HCT116 (cell line): ENCODE measurements at places on chromosomes 11 and 22. TPM values are rescaled to one million over a fixed set of nuclear protein-coding genes. Genes with fewer than 3 reads are reported as not detected.

OR8B3 gene
- total RNA-seq: not detected

GRCh38 chr22:25223269-25223850 is 3.9 kb downstream of the CRYBB2 start:
- no peak overlapping the region for H3K27ac ChIP-seq
- DNase-seq: no peak
- no peak overlapping the region for H3K4me3 ChIP-seq
- peaks cover 26% of the 10 kb centered on the region for H3K27me3 ChIP-seq
- no peaks in the 10 kb centered on the region for H3K36me3 ChIP-seq

GRCh38 chr11:57148621-57149020 is 33.1 kb upstream of the LRRC55 start:
- no peaks in the 10 kb centered on the region for H3K36me3 ChIP-seq
- H3K4me3 ChIP-seq: no peak overlapping the region
- no peak for DNase-seq
- H3K27me3 ChIP-seq: peaks cover 40% of the 10 kb centered on the region

CHADL gene
- 0.47 TPM for total RNA-seq

GRCh38 chr11:120830085-120830620 is 193.7 kb upstream of the TBCEL start:
- no peak overlapping the region for H3K4me3 ChIP-seq
- peaks cover 8% of the 10 kb centered on the region; the same call in 1 of the 2 replicates for H3K27me3 ChIP-seq
- DNase-seq: no peak
- H3K4me1 ChIP-seq: no peaks in the 10 kb centered on the region
- H3K27ac ChIP-seq: no peak overlapping the region

PVALB gene
- not detected for total RNA-seq

ALX4 gene
- total RNA-seq: not detected

TOM1 gene
- 18.0 TPM for total RNA-seq

APOBEC3B gene
- total RNA-seq: 10.3 TPM

OR2AG1 gene
- total RNA-seq: not detected

CCDC73 gene
- total RNA-seq: not detected

GRCh38 chr11:60085909-60086308 is 2.6 kb upstream of the MS4A2 start:
- DNase-seq: no peak
- H3K4me1 ChIP-seq: no peaks in the 10 kb centered on the region
- H3K4me3 ChIP-seq: no peak overlapping the region
- H3K36me3 ChIP-seq: no peaks in the 10 kb centered on the region

GAS2 gene
- not detected for total RNA-seq

CSF2RB gene
- total RNA-seq: 0.10 TPM

DNA sequence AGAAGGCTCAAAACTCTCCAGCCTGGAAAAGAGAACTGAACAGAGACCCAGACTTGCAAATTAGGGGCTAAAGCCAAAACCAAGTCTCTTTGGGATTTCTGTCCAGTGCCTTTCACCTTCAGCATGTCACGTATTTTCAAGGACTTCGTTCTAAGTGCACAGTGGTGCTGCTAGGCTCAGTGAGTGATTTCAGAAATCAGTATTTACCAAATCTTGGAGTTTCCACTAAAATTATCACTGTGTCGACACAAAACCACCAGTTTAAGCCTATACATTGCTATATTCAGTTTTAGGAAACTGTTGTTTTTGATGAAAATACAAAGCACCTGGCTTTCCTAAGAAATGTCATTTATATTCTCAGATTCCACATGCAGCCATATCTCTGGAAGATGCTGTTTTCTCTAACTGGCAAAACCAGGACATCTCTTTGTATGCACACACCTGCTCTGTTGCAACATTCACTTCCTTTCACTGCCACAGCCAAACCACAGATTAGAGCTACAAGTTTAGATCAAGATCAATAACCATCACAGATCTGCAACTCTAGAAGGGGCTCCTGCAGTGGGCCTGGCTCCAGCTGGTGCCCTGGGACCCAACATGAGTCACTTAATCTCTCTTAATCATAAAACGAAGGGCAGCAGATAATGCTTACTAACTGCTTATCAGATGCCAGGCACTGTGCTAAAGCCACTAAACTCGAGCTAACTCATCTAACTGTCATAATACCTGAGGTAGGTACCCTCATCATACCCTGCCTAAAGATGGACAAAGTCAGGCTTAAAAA is 22.3 kb downstream of the SMCO4 start:
- no peak for DNase-seq
- no peaks in the 10 kb centered on the region for H3K36me3 ChIP-seq
- H3K27ac ChIP-seq: no peak overlapping the region
- H3K4me1 ChIP-seq: no peaks in the 10 kb centered on the region
- H3K4me3 ChIP-seq: no peak overlapping the region
- no peaks in the 10 kb centered on the region for H3K27me3 ChIP-seq

GRCh38 chr11:45924036-45924915 is 1.8 kb downstream of the LARGE2 start:
- no peak for DNase-seq
- no peaks in the 10 kb centered on the region for H3K27me3 ChIP-seq
- H3K36me3 ChIP-seq: no peaks in the 10 kb centered on the region; the same call in none of the 2 replicates
- H3K4me1 ChIP-seq: peaks cover 17% of the 10 kb centered on the region

- no peak overlapping the region for H3K4me3 ChIP-seq
- H3K27ac ChIP-seq: no peak overlapping the region
- H3K27me3 ChIP-seq: peaks cover 23% of the 10 kb centered on the region
- H3K36me3 ChIP-seq: no peaks in the 10 kb centered on the region
These were observed 385.1 kb downstream of the BUD13 start for GRCh38 chr11:116387641-116388040.

DNA sequence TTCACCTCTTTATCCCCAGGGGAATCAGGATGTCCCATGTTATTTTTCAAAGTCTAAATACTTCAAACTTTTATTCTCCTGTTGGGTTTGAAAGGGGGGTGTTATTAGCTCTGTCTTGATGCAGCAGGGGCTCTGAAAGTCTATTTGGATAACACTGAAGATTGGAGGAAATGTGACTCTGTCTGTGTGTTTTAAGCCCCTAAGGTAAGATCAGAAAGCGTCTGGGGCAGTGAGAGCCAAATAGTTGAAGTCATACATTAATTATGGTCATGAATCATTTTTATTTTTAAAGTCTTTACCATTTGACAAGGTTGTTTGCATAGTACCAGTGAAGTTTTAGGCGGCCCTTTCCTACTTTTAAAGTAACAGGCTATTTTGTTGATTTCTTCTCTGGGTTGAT is 139.0 kb downstream of the UVRAG start:
- H3K27ac ChIP-seq: no peak overlapping the region
- no peaks in the 10 kb centered on the region for H3K27me3 ChIP-seq
- H3K36me3 ChIP-seq: no peaks in the 10 kb centered on the region
- H3K4me1 ChIP-seq: no peaks in the 10 kb centered on the region

DNA sequence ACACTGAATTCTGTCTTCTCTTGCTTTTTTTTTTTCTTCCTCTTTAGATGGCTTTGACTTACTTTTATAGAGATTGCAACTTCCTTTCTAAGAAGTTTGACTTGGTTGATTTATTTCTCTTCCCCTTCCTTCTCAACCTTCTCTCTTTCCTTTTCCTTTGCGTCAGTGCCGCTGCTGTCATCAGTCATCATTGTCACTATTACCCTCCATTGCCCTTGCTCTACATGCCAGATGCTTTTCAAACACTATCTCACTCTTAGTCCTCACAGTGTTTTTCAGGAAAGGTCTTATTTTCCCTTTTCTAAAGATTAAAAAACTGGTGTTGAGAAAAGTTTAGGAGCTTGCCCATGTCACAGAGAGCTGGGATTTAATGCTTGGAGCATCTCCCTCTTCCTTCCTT is 74.7 kb upstream of the C11orf87 start:
- H3K4me1 ChIP-seq: peaks cover 9% of the 10 kb centered on the region; the same call in 1 of the 2 replicates
- H3K27ac ChIP-seq: no peak overlapping the region
- no peak for DNase-seq
- no peaks in the 10 kb centered on the region for H3K27me3 ChIP-seq
- no peak overlapping the region for H3K4me3 ChIP-seq

GRCh38 chr11:103682318-103683184 is 353.9 kb upstream of the DDI1 start:
- peak; percentile 61 for DNase-seq
- H3K27me3 ChIP-seq: no peaks in the 10 kb centered on the region
- no peak overlapping the region for H3K27ac ChIP-seq
- no peak overlapping the region for H3K4me3 ChIP-seq

- no peak for DNase-seq
- H3K4me1 ChIP-seq: no peaks in the 10 kb centered on the region
- H3K27me3 ChIP-seq: no peaks in the 10 kb centered on the region
- peaks cover 25% of the 10 kb centered on the region; the same call in 1 of the 2 replicates for H3K36me3 ChIP-seq
- H3K4me3 ChIP-seq: no peak overlapping the region
These were observed 39.4 kb downstream of the SBF1 start for GRCh38 chr22:50435291-50436014.

SLC22A9 gene
- total RNA-seq: not detected

DNA sequence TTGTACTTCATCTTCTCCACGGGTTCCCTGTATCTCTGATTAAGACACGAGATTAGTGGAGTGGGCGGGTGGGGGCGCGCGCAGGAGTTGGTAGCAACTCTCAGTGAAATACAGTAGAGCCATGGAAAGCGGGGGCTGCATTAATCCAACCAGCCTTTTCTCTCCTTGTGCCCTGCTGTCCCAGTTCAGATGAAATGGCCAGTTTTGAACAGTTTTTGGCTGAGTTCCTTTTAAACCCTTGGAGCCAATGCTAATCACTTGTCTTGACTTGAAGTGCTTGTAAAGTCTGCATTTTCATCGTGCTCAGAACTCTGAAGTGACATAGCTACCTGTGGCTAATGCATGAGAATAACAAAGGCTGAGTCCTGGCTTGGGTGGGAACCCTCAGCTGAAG is 734 bp upstream of the TMEM123 start:
- no peaks in the 10 kb centered on the region for H3K27me3 ChIP-seq
- peak overlapping the region; percentile 82 for H3K4me3 ChIP-seq
- no peak for DNase-seq
- H3K36me3 ChIP-seq: peaks cover 2% of the 10 kb centered on the region; the same call in 1 of the 2 replicates

BEST1 gene
- 2.3 TPM for total RNA-seq

LIN7C gene
- 48.2 TPM for total RNA-seq

DNA sequence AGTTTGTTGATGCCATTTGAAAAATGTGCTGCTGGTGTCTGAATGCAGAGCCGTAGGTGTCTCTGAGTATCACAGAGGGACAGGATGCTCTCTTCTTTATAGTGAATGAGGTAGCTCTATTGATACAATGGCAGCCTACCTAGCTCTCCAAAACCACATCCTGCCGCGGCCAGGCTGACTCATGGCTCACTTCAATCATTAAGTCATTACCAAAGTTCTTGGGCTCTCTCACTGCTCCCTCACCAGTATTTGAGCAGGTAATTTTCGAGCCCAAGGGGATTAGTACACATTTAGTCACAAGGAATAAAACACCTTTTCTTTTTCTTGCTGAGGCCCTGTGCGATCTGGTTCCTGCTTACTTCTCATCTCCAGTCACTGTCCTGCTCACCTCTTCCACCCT is 509.0 kb upstream of the LARGE1 start:
- no peak for DNase-seq
- H3K36me3 ChIP-seq: no peaks in the 10 kb centered on the region
- H3K4me1 ChIP-seq: no peaks in the 10 kb centered on the region
- H3K27ac ChIP-seq: no peak overlapping the region
- H3K4me3 ChIP-seq: no peak overlapping the region

DNA sequence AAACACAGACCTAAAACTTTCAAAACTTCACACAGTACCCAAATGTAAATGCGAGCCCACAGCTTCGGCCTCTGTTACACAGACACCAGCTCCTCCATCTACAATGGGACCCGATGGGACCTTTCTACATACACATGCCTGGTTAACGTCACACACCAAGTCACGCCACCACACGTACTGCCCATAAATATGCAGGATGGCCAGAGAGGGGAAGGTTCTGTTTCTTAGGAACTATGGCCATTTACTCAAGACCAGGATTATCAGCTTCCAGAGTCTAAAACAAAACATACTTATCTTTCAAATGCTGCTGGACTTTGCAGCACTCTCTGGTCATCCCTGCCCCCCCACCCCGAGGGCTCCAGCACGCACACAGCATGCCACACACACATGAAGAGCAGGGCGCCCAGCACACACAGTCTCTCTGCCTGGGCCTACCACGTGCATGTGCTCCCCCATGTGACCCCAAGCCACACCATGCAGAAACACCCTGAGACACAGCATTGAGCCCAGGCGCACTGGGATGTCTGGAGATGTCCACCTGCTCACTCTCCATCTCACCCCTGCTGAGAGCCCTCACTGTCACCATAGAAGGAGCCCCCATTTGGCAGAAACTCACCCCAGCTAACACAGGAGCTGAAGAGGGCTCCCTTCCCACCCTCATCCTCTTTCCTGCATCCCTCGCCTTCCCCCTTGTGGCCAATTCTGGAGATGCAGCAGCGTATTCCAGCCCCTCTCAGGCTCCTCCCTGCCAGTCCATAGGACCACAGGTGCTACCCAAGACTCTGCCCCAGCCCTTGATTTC is 61.8 kb downstream of the SLC22A12 start:
- peak; percentile 63 for DNase-seq
- no peaks in the 10 kb centered on the region for H3K27me3 ChIP-seq
- peaks cover 9% of the 10 kb centered on the region for H3K4me1 ChIP-seq
- H3K36me3 ChIP-seq: no peaks in the 10 kb centered on the region
- H3K4me3 ChIP-seq: no peak overlapping the region

GRCh38 chr11:125941267-125941618 is 4.6 kb upstream of the VSIG10L2 start:
- H3K4me3 ChIP-seq: no peak overlapping the region
- H3K4me1 ChIP-seq: peaks cover 7% of the 10 kb centered on the region
- DNase-seq: no peak
- H3K27me3 ChIP-seq: no peaks in the 10 kb centered on the region
- H3K36me3 ChIP-seq: no peaks in the 10 kb centered on the region
